Brain (organoid and tissue), 16 donors: ENCODE measurements at places on chromosomes 1 and 21. TPM values are rescaled to one million over a fixed set of nuclear protein-coding genes. Genes with fewer than 3 reads are reported as not detected.

DNA sequence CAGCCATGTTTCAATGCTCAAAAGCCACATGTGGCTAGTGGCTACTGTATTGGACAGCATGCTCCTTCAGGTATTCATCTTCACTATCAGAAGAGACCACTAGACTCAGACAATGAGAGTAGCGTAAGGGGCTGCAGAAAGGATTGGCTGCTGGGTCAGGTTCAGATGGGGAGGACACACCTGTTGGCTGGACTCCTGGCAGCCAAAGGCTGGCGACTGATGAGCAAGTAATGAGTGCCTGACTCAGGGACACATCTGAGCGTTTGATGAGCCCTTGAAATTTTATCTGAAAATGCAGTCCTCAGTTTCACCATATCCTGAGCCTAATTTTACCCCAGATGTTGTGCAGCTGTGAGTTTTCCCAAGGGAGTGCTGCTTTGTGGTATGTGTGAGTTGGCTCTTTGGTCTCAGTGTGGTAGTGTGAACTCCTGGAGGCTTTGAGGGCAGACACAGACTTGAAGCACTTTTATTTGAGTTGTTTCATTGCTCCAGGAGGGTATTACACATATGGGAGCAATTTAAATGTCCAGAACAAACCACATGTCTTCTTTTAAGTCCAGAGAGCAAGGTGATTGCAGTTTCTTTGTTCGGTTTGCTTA lies 9.6 kb downstream of the ST6GALNAC3 start:
- DNase-seq, result no peak

DNA sequence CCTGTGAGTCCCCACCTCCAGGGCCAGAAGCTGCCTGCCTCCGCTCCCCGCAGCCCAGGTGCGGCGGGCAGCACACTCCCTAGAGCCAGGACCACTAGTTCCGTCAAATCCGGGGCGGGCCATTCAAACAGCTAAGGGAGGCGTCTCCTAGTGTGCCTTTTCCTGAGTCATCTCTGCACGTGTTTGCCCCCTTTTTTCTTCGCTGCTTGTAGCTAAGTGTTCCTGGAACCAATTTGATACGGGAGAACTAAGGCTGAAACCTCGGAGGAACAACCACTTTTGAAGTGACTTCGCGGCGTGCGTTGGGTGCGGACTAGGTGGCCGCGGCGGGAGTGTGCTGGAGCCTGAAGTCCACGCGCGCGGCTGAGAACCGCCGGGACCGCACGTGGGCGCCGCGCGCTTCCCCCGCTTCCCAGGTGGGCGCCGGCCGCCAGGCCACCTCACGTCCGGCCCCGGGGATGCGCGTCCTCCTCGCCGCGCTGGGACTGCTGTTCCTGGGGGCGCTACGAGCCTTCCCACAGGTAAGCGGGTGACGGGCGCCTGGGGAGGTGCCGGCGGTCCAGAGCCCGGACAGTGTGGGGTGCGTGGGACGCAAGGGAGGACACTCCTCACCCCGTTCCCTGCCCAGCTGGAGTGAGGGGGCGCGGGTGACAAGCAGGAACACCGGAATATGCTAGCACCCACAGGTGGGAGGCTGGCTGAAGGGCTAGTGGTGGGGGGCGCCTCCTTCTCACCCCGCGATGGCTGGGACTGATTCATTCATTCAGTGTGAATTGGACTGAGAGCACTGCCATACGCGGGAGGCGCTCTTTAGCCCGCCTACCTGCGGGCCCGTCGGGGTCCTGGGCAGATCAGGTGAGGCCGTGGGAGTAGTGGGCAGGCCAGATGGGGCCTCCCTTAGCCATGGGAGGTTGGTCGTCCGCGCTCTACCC lies at the start of gene TNFRSF8:
Gene TNFRSF8, plus strand, starts transcription at position 163 of the 932 bp plus-strand sequence. Its CDS starts 296 bp downstream, at position 459.
- DNase-seq, result peak; percentile 8

DNA sequence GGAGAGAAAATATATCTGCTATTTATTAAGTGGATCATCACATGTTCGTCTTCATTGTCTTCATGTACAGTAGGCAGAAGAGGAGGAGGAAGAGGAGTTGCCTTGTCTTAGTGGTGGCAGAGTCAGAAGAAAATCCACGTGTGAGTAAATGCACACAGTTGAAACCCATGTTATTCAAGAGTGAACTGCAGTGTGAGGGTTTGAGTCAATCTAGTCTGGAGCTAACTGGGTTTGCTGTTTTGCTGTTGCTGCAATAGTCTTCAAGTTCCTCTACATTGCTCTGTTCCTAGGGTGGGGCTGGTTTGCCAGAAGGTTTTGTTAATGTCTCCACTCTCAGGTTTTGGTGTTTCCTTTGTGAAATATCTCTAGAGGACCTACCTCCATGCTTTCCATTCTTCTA lies 3.1 kb upstream of the CD1A start:
- DNase-seq, result no peak

DNA sequence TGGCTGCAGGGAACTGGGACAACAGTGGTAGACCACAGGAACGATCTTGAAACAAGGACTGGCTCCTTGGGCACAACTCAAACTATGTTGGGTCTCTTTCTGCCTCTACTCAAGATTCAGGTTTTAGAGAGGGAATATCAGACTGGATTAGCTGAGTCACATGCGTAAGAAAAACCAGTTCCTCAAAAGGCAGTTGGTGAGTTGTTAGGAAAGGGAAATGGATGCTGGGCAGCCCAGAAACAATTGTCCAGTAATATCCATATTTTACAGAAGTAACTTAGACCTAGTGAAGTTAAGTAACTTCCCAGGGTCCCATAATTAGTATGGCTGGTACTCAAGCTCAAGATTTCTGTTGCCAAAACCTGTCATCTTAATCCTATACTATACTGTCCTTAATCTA lies 27.0 kb upstream of the TMEM39B start:
- DNase-seq, result no peak

- DNase-seq, result no peak
Observed at GRCh38 chr1:34973326-34973725, 11.8 kb downstream of the TMEM35B start.

DNA sequence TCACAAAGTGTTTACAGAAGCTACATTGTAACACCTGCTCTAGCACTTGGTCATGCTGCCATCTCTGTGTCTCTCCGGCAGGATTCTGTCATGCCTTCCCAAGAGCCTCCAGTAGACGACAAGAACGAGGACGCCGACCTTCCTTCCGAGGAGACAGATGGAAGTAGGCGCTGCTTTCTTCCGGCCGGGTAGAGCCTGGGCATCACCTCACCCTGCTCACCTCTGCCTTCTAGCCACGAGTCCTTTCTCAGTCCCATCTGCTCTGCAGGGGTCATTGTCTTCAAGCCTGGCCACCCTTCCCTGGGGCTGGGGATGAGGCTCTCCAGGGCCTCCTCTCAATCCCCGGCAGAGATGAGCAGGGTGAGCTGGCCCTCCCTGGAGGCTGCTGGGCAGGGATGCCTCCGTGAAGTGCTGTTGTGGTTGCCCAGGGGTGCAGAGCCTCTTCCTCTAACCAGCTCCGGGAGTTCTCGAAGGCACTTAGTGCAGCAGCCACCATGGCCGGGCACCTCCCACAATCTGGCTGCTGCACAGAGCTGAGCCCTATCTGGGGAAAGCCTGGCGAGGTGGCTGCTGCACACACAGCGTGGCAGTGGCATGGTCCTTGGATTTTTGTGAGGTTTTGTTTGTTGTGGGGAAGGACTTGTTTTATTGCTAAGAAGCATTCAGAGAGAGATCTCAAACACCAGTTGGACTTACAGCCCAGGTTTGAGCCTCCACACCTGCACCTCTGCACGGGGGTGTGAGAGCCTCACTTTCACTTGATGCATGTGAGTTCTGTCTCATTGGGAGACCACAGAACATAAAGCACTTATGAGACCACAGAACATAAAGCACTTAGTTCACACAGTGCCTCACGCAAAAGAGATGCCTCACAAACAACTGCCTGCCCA lies 48.4 kb downstream of the FAAP20 start:
- no peak for DNase-seq

GRCh38 chr1:160359559-160360226 lies 7.2 kb upstream of the NHLH1 start:
- no peak for DNase-seq

GRCh38 chr1:29532751-29533150 lies 296.4 kb downstream of the PTPRU start:
- no peak for DNase-seq

DNA sequence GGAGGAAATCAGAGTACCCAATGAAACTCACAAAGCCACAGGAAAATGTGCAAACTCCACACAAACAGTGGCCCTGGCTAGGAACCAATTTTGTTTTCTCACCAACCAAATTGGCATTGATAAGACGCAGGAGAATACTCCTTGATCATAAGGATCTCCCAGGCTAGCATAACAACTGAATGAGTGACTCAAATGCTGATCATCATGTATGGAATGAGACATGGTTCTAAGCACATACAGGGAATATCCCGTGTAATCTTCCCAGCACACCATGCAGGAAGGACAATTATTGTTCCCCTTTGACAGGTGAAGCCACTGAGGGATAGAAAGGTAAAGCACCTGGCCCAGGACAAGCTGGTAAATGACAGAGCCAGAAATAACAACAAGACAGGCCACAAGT lies 180.0 kb upstream of the DUSP10 start:
- no peak for DNase-seq

DNA sequence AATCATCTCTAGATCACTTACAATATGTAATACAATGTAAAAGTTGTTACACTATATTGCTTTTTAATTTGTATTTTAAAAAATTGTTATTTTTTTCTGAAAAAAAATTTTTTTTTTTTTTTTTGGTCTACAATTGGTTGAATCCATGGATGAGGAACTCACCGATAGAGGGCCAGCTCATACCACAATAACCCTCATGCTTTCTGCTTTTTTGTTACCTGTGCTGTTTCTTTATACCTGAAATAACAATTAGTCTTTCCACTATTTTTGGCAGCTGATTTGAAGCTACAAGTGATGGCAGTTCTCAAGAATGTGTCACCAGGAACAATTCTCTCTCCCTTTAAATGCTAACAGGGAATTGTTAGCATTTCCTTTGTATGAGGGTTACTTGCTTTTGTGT lies 12.0 kb downstream of the SMG7 start:
- no peak for DNase-seq

DNA sequence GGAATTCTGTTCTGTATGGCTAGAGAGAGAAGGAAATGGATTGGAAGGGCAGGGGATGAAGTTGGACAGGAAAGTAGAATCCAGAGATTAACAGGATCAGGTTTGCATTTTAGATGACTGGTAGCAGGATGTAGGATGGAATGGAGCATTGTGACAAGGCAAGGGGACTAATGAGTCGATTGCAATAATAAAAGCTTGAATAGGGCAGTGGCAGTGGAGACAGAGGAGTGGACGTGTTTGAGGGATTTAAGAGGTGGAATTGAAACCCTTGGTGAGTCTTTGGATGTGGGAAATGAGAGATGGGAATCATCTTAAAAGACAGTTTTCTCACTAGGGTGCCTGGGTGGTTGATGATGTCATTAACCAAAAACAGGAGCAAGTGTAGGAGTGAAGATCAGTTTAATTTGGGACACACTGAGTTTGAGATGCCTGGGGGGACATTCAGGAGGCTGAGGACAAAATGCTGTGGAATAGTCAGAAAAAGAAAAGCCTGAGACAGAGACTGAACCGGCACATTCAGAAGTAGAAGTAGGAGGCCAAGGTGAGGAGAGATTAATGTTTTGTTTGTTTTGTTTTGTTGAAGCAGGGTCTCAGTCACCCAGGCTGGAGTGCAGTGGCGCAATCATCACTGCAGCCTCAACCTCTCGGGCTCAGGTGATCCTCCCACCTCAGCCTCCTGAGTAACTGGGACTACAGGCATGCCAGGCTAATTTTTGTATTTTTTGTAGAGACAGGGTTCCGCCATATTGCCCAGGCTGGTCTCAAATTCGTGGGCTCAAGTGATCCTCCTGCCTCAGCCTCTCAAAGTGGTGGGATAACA lies 29.1 kb upstream of the C1orf146 start:
- no peak for DNase-seq

- DNase-seq, result no peak
Observed at GRCh38 chr1:32215629-32216480, 6.3 kb downstream of the TMEM234 start.

- DNase-seq, result peak; percentile 19
Observed at GRCh38 chr1:225655509-225656258, 2.8 kb upstream of the ENAH start.

DNA sequence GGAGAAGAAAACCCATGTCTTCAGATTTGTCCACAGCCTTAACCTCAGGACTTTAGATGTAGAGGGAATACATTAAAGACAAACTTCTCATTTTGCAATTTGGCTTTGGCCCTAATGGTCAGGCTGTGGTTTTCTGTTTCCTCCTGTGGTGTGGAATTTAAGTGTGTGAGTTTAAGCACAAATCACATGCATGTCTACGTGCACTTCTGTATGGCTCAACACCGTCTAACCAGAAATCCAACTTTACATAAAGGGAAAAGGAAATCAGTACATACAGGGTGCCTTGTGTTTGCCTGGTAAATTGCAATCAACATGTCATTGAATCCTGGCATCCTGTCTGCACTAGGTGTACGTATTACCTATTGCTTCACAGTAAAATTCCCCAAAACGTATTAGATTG lies 1.2 kb upstream of the ZNF124 start:
- DNase-seq, result no peak

GRCh38 chr1:209618756-209619420 lies 33.3 kb downstream of the LAMB3 start:
- DNase-seq, result peak; percentile 50

DNA sequence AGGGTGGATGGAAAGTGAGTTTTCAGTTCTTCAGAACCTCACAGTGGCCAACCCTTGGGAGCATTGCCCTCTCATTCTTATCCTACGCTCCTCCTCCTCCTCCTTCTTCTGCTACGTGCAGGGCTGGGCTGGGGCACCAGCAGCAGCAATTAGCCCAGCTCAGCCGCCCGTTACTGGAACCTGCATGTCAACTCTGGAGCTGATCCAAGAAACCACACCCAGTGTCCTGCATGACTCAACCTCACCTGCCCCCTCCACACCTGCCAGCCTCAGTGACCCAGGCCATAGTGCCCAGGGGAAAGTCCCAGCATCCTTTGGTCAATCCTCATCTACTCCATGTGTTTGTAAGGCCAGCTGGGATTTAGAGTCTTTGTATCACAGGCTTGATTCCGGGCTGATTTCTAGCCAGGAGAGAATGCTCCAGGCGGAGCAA lies 12.6 kb downstream of the ELF3 start:
- DNase-seq, result peak; percentile 39

GRCh38 chr1:246139745-246140182 lies 367.3 kb downstream of the SMYD3 start:
- no peak for DNase-seq

DNA sequence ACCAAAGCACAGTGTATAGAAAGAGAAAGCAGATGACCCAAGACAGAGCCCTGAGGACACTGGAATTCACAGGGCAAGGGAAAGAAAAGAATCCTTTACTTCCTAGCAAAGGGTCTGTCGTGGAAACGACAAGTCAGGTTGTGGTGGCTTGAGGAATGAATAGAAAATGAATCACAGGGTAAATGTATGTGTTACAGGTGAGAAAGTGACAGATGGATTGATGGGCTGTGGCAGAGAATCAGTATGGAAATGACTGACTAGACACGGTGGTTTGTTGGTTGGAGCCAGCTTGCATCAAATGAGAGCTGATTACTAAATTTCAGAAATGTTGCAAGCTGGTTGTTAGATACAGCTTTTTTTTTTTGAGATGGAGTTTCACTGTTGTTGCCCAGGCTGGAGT lies 46.9 kb downstream of the PTP4A2 start:
- no peak for DNase-seq

GRCh38 chr21:41012425-41012824 lies 155.5 kb upstream of the BACE2 start:
- DNase-seq, result no peak

The KRTAP19-3 gene
- polyA plus RNA-seq, result not detected

The TRAPPC3 gene
- 105 TPM for polyA plus RNA-seq

The OR11L1 gene
- polyA plus RNA-seq, result not detected

The LENEP gene
- polyA plus RNA-seq, result not detected

The HPDL gene
- 9.4 TPM for polyA plus RNA-seq

The C1QC gene
- 82.6 TPM for polyA plus RNA-seq

The TMCC2 gene
- 106 TPM for polyA plus RNA-seq
